ELF-1 (cell line): ENCODE measurements at places on chromosomes 2 and 18.

DNA sequence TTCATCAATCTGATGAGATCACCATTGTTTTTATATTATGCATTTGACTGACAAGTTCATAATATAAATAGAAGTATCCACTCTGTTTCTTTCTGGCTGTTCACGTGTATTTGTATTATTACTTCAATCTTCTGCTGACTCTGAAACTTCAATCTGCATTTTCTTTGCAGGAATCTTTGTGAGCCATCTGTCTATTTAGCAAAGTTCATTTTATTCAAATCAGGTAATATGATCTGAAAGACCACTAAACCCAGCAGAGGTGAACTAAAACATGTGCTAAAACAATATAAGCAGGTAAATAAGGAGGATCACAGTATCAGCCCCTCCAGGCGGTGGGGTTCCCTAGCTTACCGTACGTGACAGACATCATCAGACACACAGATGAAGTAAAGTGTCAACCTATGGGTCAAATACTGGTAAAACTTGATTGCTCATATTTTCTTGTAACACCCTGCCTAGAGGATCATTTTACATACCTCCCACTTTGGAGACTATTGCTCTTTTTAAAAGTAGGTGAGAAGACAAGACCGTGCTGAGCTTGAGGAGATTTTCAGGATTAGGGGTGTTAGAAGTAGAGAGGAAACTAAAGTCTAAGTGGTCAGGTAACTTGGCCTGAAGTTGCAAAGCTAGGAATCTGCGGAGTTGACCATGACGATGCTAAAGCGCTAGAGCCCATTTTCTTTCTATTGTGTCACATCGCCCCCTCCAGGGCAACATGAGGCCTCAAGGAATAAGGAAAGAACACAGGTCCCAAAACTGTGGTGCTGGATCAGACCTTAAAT is 9.0 kb downstream of the DTNB start:
- DNase-seq: peak; percentile 72

- DNase-seq: no peak
Observed at GRCh38 chr2:69238449-69239031, 148.5 kb downstream of the GFPT1 start.

GRCh38 chr2:232447638-232448303 is 8.2 kb upstream of the ALPI start:
- no peak for DNase-seq

- no peak for DNase-seq
Observed at GRCh38 chr2:206831442-206831995, 66.1 kb downstream of the FASTKD2 start.

GRCh38 chr2:236848501-236848900 is 237.2 kb upstream of the COPS8 start:
- no peak for DNase-seq

- DNase-seq: no peak
Observed at GRCh38 chr2:140770645-140771044, 1360.2 kb downstream of the LRP1B start.

GRCh38 chr2:70608373-70608772 is 54.7 kb upstream of the TGFA start:
- no peak for DNase-seq

- DNase-seq: peak; percentile 33
Observed at GRCh38 chr2:166900700-166901099, 12.4 kb downstream of the XIRP2 start.

DNA sequence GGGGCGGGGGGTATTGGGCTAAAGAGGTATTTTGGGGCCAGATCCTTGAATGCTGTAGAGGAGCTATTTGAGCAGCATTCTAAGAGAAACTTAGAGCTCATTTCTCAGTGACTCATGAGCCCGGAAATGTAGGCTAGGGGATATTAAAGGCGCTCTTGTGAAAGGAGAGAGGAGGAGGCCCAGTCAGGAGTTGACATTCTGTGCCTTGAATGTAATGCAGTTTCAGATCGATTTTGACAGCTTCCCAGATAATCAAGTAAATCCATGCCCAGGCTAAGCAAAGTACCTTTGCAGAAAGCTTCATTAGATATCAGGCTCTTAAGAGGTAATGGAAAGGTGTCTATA is 1.5 kb downstream of the CAB39 start:
- DNase-seq: peak; percentile 38

DNA sequence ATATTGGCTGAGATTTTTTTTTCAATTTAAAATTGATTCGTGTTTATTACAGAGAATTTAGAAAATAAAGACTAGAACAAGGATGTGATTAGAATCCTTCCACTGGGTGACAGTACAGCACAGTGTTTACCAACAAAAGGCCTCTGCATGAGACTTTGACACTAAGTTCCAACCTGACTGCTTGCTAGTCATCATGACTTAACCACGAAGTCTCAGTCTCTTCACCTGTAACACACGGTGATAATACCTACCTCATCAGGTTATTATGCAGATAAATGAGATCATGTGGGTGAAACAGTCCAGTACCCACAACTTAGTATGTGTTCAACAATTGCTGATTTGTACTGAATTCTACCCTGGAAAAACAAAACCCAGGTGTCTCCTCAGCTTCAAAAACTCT is 151.2 kb downstream of the STK39 start:
- DNase-seq: no peak

- DNase-seq: no peak
Observed at GRCh38 chr2:30147196-30147714, 448 bp downstream of the YPEL5 start.

DNA sequence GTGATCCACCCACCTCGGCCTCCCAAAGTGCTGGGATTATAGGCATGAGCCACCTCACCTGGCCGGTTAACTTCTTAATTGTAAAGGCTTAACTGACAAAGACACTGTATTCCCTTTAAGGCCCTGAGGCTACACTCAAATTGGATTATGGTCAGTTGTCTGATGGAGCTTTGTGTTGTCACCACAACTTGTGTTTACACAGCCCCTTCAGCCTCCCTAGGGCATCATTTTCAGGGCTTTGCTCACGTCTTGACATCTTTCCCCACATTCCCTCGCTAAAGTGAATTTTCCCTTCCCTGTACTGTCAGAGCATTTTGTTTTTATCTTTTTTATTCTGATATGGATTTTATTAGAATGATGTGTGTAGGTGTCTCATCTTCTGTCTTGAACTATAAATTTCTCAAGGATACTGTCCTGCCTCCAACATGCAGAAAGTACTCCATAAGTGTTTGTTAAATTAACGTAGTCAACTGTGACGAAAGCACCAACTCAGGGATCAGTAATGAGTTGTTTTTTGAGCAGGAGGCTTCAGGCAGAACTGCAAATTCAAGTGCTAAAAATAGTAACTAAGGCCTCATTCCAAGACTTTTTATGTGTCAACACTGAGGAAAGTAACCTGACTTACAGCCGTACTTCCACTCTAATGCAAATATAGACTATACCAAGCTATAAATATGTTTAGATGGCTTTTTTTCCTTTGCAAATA is 77.1 kb upstream of the NARS1 start:
- DNase-seq: peak; percentile 85
